ENCODE measurements at places on chromosomes 3 and 15. TPM values are rescaled to one million over a fixed set of nuclear protein-coding genes. Genes with fewer than 3 reads are reported as not detected.

DNA sequence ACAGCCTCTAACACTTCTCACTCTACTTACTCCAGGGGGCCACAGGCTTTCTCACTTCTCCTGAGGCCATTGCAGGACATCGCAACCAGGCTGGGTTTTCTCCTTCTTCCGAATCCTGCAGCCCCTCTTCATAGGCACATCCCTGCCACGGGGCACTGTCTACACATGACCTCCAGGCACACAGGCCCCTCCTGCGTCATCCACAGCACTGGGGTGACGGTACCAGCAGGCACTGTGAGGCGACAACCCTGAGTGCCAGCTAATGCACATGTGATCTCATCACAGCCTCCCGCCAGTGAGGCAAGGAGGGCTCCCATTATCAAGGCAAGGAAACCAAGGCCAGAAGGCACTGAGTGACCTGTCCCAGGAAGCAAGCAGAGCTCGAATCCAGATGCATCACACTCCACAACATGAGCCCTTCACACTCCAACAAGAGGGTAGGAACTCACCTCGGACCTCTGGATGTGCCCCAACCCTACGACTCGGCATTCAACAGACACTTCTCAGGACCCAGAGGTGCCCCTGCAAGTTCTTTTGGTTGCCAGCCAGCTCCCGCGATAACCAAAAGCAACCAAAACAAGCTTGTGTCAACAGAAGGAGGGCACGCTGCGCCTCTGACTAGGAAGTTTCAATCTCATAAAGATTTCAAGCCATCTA, 16.7 kb downstream of the FAM174B start:
- no peak for DNase-seq
- H3K27ac ChIP-seq = no peak overlapping the region
- H3K36me3 ChIP-seq = no peaks in the 10 kb centered on the region
- H3K4me3 ChIP-seq = no peak overlapping the region

- no peak for DNase-seq
- no peaks in the 10 kb centered on the region for H3K27me3 ChIP-seq
- no peaks in the 10 kb centered on the region for H3K4me1 ChIP-seq
- no peak overlapping the region for H3K4me3 ChIP-seq
Observed at GRCh38 chr3:27643355-27643754, 78.8 kb downstream of the EOMES start.

DNA sequence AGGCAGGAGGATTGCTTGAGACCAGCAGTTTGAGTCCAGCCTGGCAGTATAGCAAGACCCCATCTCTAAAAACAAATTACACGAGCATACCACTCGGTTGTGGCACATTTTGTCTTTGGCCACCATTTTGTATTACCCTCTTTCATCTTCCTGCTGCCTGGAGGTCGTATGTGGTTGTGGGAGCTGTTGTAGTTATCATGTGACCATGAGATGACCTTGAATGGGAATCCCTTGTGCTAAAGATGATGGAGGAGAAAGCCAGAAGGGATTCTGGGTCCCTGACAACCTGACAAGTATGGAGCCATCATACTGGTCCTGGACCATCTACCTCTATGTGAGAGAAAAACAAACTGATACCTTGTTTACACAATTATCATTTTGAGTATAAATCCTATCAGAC, 45.2 kb upstream of the BHLHE40 start:
- DNase-seq = no peak
- no peak overlapping the region for H3K4me3 ChIP-seq
- H3K27ac ChIP-seq = no peak overlapping the region
- no peaks in the 10 kb centered on the region for H3K27me3 ChIP-seq

DNA sequence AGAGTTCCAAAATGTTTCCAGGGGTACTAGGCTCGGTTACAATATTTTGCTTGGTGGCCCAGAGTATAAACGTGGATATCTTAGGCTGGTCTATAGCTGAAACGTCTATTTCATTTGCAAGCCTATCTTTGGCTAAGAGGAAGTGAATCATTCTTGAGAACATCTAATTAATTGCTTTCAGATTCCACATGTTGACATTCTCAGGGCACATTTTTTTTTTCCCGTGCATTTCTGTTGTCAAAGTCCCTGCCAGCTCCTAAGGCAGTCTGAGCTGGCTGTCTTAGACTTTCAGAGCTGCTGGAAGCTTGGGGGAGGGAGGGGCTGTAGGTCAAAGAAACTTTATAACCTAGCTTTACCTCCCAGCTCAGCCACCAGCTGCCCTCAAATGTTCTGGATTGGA, 23.2 kb upstream of the LAMP3 start:
- no peaks in the 10 kb centered on the region for H3K27me3 ChIP-seq
- no peak overlapping the region for H3K27ac ChIP-seq
- H3K36me3 ChIP-seq = no peaks in the 10 kb centered on the region
- no peak for DNase-seq

DNA sequence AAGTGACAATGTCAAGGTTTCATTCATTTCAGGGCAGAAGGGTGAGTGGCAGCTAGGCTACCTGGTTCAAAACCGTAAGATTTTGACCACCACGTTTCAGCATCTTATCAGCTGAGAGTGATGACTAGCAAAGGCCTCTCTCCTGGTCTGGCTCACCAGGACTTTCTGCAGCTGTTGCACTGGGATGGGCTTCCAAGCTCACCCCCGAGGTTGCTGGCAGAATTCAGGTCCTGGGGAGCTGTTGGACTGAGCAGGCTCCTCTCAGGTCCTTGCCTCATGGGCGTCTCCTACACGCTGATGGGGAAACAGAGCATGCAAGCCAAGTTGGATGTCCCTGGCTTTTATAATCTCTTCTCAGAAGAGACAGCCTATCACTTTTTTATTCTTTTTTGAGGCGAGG, 88.8 kb upstream of the RNU6-1 start:
- H3K36me3 ChIP-seq = no peaks in the 10 kb centered on the region
- no peak overlapping the region for H3K4me3 ChIP-seq

- DNase-seq = peak; percentile 72
- peaks cover 64% of the 10 kb centered on the region for H3K4me1 ChIP-seq
- H3K27me3 ChIP-seq = no peaks in the 10 kb centered on the region
- H3K36me3 ChIP-seq = peaks cover 42% of the 10 kb centered on the region
Observed at GRCh38 chr3:133574260-133574881, 885 bp downstream of the CDV3 start.

GRCh38 chr15:95086531-95087252, 855.3 kb downstream of the MCTP2 start:
- no peaks in the 10 kb centered on the region for H3K36me3 ChIP-seq
- no peak overlapping the region for H3K27ac ChIP-seq
- H3K27me3 ChIP-seq = no peaks in the 10 kb centered on the region
- DNase-seq = no peak
- H3K4me3 ChIP-seq = no peak overlapping the region

DNA sequence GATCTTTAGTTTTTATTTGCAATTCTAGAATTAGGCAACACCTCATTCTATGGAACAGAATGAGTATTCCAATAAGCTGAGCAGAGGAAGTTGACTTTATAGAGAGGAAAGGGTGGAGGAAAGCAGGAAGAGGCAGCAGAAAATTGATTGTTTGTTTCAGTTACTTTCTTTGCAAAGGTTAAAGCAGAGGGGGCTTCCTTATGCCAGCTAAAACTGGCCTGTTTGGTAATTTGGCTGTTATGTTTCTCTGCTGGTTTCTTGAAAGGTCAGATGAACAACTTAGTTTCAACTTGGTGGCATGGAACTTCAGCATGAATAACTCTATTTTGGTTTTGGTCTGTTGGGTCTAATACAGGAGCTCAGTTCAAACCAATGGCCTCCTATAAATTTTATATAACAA, 190.9 kb upstream of the IL12A start:
- peak overlapping the region; percentile 54 for H3K27ac ChIP-seq
- no peak for DNase-seq
- H3K4me1 ChIP-seq = no peaks in the 10 kb centered on the region

Gene MASP1
- total RNA-seq = 27.6 TPM

Gene DUSP7
- 33.7 TPM for total RNA-seq

Gene MUSTN1
- total RNA-seq = 45.0 TPM

Gene STAC
- total RNA-seq = not detected
